ENCODE measurements at places on chromosomes 4 and X.

GRCh38 chr4:77344784-77345183, 187.8 kb downstream of the CCNG2 start:
- no peak for DNase-seq

DNA sequence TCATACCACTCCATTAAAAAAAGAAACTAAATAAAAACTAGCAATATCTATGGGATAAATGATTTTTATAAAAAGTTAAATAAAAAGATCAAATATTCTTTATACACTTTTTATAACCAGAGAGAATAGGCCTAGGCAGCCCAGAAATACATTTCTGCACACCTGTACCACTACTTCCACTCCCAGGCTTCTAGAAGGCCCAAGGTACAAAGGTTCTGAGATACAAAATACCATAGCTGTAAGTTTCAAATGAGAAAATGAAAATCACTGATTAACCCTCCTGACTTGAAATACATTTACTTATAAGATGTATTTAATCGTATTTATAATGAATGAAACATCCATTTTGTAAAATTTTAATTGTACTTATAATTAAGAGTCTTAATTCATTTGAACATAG, 226.5 kb upstream of the MAB21L2 start:
- no peak for DNase-seq

GRCh38 chr4:123804196-123804721, 407.7 kb downstream of the SPRY1 start:
- no peak for DNase-seq

- DNase-seq = no peak
Observed at GRCh38 chr4:3827616-3828492, 61.7 kb downstream of the ADRA2C start.

- no peak for DNase-seq
Observed at GRCh38 chrX:140918398-140919038, 83.9 kb upstream of the SPANXB1 start.

- no peak for DNase-seq
Observed at GRCh38 chr4:8651661-8652180, 59.2 kb downstream of the CPZ start.

DNA sequence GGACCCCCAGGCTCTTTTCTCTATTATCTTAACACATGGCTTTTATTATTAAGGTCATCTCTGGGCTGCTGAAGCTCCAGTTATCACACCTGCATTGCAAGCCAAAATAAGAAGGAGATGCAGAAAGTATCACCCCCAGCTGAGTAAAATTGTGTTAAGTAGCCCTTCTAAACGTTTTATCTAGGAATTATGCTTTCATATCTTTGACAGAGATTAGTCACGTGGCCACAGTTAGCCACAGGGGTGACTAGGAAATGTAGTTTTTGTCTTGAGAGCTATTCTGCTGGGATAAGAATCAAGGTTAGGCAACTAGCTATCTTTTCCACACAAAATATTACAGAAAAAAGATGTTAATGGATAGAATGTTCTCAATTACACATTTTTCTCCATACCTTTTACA, 102.1 kb downstream of the ANXA3 start:
- DNase-seq = no peak
